Activated T-helper 2 cell treated with anti-CD3 and anti-CD28 coated beads, Interferon-gamma antibody, Interleukin-2, Interleukin-4, amounts not matched to agents 10 μg/mL and 5 μg/mL and 100 μg/mL, durations not matched to agents 14 hours and 24 hours and 36 hours (primary cell): ENCODE measurements at places on chromosomes 11 and 22. TPM values are rescaled to one million over a fixed set of nuclear protein-coding genes. Genes with fewer than 3 reads are reported as not detected.

OR51L1 gene
- total RNA-seq, result not detected in 2 replicates

DNA sequence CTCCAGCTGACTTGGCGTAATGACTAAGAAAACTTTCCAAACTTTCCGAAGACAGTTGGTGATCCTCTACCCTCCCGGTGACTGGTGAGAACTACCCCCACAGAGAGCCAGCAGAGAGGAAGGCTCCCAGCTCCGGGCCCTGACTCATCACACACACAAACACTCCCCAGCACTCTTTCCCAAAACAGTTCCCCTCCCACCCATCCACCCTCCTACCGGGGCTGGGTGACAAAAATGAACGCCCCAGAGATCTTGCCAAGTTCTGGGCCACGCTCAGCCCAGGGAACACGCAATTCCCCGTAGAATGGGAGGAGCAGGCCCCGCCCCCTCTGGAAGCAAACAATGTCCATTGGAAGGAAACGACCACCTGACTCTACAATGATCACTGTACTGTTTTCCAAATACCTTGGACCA is 21.3 kb upstream of the JAM3 start:
- DNase-seq, result no peak

GRCh38 chr11:14500181-14500651 is 605 bp upstream of the COPB1 start:
- peak; percentile 49 for DNase-seq

- no peak for DNase-seq
Observed at GRCh38 chr11:10108915-10109680, 184.9 kb downstream of the SBF2 start.

DNA sequence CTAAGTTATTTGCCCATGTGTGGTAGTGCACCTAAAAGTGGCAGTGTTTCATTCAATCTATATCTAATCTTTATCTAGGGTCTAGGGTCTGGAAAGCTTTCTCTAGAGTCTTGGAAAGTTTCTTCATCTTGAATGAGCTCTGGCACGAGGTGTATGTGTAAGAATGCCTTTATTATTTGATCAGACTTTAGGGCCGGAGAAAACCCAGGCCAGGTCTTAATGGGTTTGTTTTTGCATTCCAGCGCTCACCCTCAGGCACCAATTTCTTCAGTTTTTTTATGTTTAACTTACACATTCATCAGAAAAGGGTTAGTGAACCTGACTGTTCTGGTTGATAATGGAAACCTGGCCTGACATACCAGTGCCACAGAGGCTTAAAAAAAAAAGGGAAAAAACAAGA is 68.3 kb upstream of the SLN start:
- no peak for DNase-seq

DNA sequence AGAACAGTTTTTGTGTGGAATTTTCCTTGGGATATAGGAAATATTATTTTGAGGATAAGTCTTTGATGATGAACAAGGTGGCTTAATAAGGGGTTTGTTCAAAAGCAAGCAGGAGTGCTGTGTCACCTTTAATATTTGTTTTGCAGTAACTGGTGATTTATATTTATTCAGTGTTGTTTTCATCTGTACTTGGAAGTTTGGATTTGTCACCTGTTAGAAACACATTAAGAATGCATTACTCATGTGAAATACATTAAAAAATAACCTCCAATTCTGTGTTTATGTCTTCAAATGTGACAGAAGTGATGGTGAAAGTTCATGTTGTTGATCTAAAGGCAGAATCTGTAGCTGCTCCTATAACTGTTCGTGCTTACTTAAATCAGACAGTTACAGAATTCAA is 70.5 kb downstream of the DKK3 start:
- no peak for DNase-seq

DNA sequence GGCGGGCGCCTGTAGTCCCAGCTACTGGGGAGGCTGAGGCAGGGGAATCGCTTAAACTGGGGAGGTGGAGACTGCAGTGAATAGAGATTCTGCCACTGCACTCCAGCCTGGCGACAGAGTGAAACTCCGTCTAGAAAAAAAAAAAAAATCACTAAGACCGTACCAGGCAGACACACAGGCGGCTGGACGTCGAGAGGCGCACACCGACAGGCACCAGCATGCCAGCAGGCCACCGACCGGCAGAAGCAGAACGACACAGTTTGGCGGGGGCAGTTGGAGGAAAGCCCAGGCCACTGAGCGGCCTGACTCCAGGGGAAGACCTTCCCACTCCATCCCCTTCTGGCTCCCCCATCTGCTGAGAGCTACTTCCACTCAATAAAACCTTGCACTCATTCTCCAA is 17.5 kb downstream of the OR10D3 start:
- DNase-seq, result no peak

DNA sequence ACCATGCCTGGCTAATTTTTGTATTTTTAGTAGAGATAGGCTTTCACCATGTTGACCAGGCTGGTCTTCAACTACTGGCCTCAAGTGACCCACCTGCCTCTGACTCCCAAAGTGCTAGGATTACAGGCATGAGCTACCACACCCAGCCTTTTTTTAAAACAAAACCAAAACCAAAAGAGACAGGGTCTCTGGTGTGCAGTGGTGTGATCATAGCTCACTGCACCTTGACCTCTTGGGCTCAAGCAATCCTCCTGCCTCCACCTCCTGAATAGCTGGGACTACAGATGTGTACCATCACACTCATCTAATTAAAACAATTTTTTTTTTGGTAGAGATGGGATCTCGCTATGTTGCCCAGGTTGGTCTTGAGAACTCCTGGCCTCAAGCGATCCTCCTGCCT is 77.7 kb downstream of the PTPRJ start:
- no peak for DNase-seq

CYB5R3 gene
- 87.3 and 88.6 TPM in 2 replicates for total RNA-seq

RGL4 gene
- 4.9 and 5.7 TPM in 2 replicates for total RNA-seq
